ENCODE measurements at places on chromosomes 2 and 18. TPM values are rescaled to one million over a fixed set of nuclear protein-coding genes. Genes with fewer than 3 reads are reported as not detected.

The KCNG3 gene
- not detected for total RNA-seq

The C2orf49 gene
- total RNA-seq, result 9.9 TPM

The EIF2AK3 gene
- 13.5 TPM for total RNA-seq

The BZW1 gene
- total RNA-seq, result 594 TPM

The RPRM gene
- not detected for total RNA-seq

The ANKRD62 gene
- total RNA-seq, result not detected

The RUFY4 gene
- total RNA-seq, result not detected

The CFAP65 gene
- not detected for total RNA-seq

The FIGN gene
- total RNA-seq, result 0.86 TPM

The UPP2 gene
- total RNA-seq, result not detected

The SMYD1 gene
- total RNA-seq, result not detected

The PKDCC gene
- 63.1 TPM for total RNA-seq

The NETO1 gene
- 0.29 TPM for total RNA-seq

The FOXD4L1 gene
- not detected for total RNA-seq

The M1AP gene
- not detected for total RNA-seq

The HOXD12 gene
- not detected for total RNA-seq

The MRPS5 gene
- 50.9 TPM for total RNA-seq

The BOLL gene
- total RNA-seq, result not detected

The LRPPRC gene
- 40.1 TPM for total RNA-seq

The CXCR4 gene
- total RNA-seq, result not detected

The FN1 gene
- total RNA-seq, result 3,112 TPM

The NAT8 gene
- total RNA-seq, result not detected

The GKN1 gene
- total RNA-seq, result not detected

The FAM110C gene
- not detected for total RNA-seq

The SLC14A1 gene
- total RNA-seq, result 0.89 TPM

The FBXO36 gene
- 3.7 TPM for total RNA-seq

The CNDP1 gene
- total RNA-seq, result not detected

The RESP18 gene
- not detected for total RNA-seq

The PLCL1 gene
- 0.58 TPM for total RNA-seq

The DUSP19 gene
- 5.8 TPM for total RNA-seq

The DSG2 gene
- total RNA-seq, result 15.6 TPM

The ALPP gene
- not detected for total RNA-seq

The POU3F3 gene
- total RNA-seq, result not detected

The IGFBP5 gene
- 1.4 TPM for total RNA-seq

The COPS8 gene
- 190 TPM for total RNA-seq

The SP140 gene
- 1.2 TPM for total RNA-seq

The SIX3 gene
- not detected for total RNA-seq

The VWC2L gene
- not detected for total RNA-seq

The MBP gene
- 16.4 TPM for total RNA-seq

The CNNM3 gene
- total RNA-seq, result 3.9 TPM

The SERPINB11 gene
- not detected for total RNA-seq

The TMEM237 gene
- total RNA-seq, result 29.1 TPM

The KIF1A gene
- total RNA-seq, result not detected

The SERPINB13 gene
- not detected for total RNA-seq

The PROC gene
- not detected for total RNA-seq

The UGT1A5 gene
- not detected for total RNA-seq

The ZSWIM2 gene
- total RNA-seq, result not detected

The HOXD1 gene
- total RNA-seq, result not detected

The CFAP221 gene
- total RNA-seq, result under 0.01 TPM

The ZC3H6 gene
- 0.86 TPM for total RNA-seq

The C2orf15 gene
- not detected for total RNA-seq

The MGAT4A gene
- not detected for total RNA-seq

The GPR55 gene
- total RNA-seq, result not detected

The ASPRV1 gene
- total RNA-seq, result 0.18 TPM

The TMEM185B gene
- 21.0 TPM for total RNA-seq

The MSTN gene
- total RNA-seq, result 13.5 TPM

The LAMA1 gene
- total RNA-seq, result 21.6 TPM

The IL1F10 gene
- not detected for total RNA-seq

The SERPINB8 gene
- total RNA-seq, result 19.8 TPM

Data from myometrial cell (primary cell).